ENCODE measurements at places on chromosomes 13 and 19.
A peak's percentile ranks its signal among the peaks of the same experiment; 100 is the strongest.

DNA sequence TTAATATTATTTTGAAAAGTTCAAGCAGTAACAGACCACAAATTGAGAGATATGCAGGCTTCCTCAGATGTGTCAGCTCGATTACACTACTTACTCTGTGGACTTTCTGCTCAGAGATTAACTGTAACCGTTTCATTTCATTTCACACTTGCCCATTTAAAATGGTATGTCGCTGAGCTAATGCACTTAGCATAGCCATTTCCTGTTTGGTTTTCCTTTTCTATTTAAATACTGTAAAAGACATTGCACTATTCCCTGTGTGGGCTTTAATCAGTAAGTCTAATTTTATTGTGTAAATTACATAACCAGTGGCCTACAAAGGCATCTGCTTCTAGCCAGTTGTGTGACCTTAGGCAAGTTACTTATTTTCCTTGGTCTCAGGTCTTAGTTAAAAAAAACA is 237.6 kb downstream of the LACC1 start:
- peak; percentile 4 for DNase-seq

- peak; percentile 46 for DNase-seq
Observed at GRCh38 chr19:19866611-19867248, 1.0 kb downstream of the ZNF253 start.

- no peak for DNase-seq
Observed at GRCh38 chr19:15022752-15023151, 26.5 kb upstream of the CASP14 start.

- DNase-seq = no peak
Observed at GRCh38 chr13:73065036-73065435, 6.2 kb downstream of the KLF5 start.

- DNase-seq = peak; percentile 75
Observed at GRCh38 chr13:40982772-40983171, 36.3 kb downstream of the ELF1 start.

DNA sequence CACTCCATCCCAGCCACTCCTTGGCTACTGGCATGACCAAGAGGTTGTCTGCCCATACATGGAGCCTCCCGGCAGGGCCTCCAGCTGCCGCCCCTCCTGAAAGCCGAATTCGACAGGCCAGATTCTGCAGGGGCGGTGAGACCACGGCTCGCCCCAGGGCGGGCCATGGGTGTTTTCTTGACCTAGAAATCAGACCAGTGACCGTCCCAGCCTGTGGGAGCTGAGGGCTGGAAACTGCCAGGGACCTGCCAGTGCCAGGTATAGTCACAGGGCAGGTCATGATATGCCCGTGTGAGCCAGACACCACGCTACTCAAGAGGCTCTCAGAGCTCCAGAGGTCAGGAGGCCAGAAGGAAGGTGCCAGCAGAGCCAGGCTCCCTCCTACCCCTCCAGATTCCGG is 16.8 kb downstream of the DAPK3 start:
- no peak for DNase-seq

DNA sequence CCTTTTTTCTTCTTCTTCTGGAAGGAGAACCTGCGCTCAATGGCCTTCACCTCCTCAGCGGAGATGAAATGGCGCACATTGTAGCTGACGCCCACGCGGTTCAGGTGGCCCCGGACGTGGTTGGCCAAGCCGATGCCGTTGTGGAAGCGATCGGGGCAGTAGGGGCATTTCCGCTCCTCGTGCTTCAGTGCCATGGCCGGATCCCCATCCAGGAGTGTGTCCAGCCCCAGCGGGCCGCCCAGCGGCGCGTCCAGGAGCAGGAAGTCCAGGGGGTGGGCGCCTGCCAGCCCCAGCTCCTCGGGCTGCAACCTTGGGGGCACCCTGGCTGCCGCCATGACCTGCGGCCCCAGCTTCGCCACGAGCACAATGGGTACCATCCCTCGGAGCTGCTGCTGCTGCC is 11.2 kb downstream of the WIZ start:
- no peak for DNase-seq

DNA sequence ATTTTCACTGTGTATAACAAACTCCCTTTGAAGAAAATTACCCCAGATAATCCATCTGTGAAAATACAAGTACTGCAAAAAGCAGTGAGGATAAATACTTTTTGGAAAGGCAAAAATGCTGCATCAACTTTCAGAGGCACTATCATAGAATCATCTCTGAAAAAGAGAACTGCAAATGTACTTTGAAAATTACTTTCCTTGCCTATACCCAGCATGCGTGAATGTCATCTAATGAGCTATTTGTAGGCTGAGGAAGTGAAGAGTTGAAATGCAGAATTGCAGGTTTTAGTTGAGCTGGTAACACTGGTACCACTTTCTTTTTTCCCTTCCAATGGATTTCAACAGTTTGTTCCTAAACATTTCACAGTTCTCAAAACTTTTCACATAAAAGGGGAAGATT is 196.7 kb downstream of the TBC1D4 start:
- peak; percentile 37 for DNase-seq

DNA sequence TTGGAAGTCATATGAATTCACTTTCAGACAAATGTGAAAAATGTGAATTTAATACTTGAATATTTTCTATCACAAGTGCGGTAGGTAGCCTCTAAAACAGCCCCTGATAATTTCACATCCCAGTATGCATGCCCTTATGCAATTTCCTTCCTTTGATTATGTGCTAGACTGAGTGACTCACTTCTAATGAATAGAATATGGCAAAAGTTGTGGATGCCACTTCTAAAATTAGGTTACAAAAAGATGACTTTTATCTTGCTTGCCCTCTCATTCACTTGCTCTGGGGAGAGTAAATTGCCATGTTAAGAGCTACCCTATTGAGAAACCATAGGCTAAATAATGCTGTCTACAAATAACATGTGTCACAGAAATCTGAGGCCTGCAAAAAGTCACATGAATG is 402.5 kb upstream of the PCDH9 start:
- peak; percentile 46 for DNase-seq

- DNase-seq = no peak
Observed at GRCh38 chr19:46451352-46451751, 20.0 kb downstream of the PNMA8A start.

- DNase-seq = no peak
Observed at GRCh38 chr13:43195551-43195950, 172.2 kb downstream of the DNAJC15 start.

- peak; percentile 43 for DNase-seq
Observed at GRCh38 chr19:48659768-48660167, 13.0 kb downstream of the NTN5 start.

DNA sequence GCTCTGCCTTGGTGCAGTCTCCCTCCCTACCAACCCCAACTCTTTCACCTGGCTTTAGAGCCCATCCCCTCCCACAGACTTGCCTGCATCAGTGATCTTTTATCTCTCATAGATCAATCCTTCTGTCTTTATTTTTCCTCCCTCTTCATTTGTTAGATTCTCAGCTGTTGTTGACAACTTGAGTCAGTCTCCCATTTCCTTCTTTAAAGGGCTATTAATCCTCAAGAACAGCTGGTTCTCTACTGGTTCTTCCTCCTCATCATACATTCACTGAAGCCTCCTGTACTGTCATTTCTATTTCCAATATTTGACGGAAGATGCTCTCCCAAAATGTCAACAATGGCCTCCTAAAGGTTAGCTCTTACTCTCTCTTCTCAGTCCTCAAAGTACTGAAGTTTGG is 408.2 kb downstream of the TBC1D4 start:
- no peak for DNase-seq

GRCh38 chr13:87524775-87525174 is 146.4 kb upstream of the SLITRK5 start:
- no peak for DNase-seq

DNA sequence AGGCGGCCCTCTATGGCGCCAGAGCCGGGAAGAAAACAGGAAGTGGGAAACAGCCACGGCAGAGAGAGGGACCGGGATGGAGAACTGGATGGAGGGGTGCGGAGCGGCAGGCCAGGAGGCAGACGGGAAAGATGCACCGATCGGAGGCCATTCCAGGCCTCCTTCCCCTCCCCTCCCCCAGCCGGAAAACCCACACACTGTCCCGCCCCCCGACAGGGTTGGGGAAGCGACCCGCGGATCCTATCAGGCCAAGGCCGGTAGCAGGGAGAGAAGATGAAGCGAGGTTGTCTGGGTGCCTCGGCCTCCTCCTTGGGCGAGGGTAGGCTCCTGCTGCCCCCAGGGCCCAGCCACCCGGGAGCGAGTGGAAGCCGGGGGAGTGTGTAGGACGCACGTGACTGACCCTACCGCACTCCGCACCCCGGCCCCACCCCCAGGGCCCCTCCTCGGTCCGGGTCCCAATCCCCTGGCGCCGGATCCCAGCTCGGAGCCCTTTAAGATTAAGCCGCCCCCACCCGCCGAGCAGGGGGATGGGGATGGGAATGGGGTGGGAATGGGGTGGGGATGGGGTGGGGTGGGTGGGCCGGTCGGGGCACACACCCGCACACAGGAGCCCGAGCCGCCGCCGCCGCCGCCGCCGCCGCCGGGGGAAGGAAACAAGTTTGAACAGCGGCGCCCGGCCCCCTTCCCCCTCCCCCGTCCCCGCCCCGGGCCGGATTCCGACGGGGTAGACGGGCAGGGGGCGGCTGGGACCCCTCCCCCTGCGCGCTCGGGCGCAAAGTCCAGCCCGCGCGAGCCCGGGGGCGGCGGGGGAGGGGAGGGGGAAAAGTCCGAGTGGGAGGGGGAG is 1.5 kb downstream of the ERF start:
- DNase-seq = peak; percentile 60

- DNase-seq = no peak
Observed at GRCh38 chr19:52211926-52212571, 22.2 kb downstream of the PPP2R1A start.

GRCh38 chr19:2302319-2303210 is 5.4 kb downstream of the LINGO3 start:
- peak; percentile 44 for DNase-seq

- no peak for DNase-seq
Observed at GRCh38 chr13:59880468-59880867, 283.3 kb downstream of the DIAPH3 start.

GRCh38 chr13:72839831-72840426 is 58.0 kb downstream of the PIBF1 start:
- DNase-seq = peak; percentile 13

GRCh38 chr13:112984501-112984900 is 15.5 kb downstream of the MCF2L start:
- DNase-seq = no peak

DNA sequence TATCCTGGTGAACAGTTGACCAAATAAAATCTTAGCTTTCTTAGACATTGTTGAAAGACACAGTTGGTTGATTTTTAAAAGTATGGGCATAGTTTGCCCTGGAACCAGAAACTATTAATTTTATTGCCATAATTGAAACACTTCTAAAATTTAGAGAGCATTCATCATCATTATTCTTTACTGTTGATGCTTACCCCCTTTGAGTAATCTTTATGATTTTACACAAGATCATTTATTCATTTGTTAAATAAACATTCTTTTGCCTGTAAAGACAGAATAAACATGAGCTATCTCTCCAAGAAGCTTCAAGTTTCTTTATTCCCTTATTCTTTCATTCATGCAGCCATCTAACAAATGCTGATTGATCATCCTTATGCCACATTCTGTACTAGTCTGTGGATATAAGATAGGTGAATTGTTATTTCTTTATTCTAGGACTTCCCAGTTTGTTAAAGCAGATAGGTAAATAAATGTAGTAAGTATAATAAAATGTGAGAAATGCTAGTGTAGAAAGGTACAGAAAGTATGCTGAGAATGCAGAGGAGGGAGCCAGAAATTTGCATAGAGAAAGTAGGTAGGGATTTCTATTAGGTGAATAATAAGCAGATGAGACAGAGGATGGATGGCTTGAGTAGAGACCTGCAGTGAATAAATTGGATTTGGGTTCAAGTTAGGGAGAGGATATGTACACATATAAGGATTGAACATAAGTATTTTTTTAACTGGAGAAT is 8.2 kb downstream of the SERTM1 start:
- no peak for DNase-seq

- DNase-seq = peak; percentile 4
Observed at GRCh38 chr19:52691215-52691610, 43.6 kb downstream of the ZNF611 start.

- DNase-seq = peak; percentile 10
Observed at GRCh38 chr13:76799696-76800095, 86.5 kb downstream of the KCTD12 start.

- DNase-seq = peak; percentile 63
Observed at GRCh38 chr19:2461751-2462634, 5.2 kb upstream of the LMNB2 start.

- peak; percentile 7 for DNase-seq
Observed at GRCh38 chr13:79803989-79804388, 323.0 kb downstream of the NDFIP2 start.

DNA sequence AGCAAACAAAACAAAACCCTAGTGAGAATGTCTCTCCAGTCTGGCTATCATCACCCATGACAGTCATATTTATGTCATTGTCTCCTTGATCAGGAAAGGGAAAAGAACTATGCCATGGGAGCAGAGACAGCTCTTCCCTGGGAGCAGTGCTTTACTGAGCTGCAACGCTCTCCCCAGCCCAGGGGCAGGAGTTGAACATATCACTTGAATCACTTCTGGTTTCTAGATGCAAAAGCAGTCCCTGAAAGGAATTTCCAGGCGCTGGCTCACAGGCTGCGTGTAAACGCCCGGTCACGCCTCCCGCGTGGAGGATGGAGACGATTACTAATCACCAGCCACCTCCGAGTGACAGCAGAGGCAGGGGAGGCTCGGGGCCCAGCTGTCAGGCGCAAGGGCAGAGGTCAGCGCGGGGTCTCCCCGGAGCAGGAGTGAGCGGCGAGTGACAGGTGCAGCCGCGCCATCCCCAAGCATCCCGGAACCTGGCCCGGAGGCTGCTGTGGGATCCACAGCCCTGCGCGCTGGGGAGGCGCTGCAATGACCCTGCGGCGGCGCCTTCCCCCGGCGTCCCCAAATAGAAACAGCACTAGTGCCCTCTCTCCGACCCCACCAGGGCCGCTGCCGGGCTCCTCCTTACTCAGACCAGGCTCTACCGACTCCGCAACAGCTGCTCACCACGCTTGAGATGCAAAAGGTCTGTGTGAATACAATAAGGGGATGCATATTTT is 23.5 kb upstream of the DCLK1 start:
- DNase-seq = peak; percentile 11

DNA sequence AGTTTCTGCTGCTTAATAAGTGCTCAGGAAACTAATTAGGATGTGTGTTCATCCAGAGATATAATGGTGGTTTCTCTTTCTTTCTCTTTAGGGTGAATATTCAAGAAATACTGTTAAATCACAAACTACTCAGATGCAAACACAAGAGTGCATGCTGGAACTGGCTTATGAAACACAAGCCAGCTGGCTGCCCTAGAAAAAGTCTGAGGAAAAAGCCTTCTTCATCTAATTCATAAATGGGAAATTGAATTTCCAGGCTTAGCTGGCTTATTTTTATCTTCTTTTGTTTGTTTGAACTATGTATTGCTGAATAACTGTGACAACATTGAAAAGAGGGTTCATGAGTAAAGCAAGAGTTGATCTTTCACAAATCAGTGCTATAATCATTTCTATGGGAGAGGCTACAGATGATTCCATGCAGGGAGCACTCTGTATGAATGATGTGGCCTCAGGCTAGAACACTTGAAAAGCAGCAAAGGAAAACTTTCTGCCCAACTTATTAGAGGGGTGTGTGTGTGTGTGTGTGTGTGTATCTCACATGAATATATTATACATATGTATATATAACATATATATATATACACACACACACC is 69.8 kb upstream of the SCEL start:
- DNase-seq = no peak
